ENCODE measurements at places on chromosomes 1 and 21.
A peak's percentile ranks its signal among the peaks of the same experiment; 100 is the strongest.

GRCh38 chr1:72369069-72369757, 86.9 kb upstream of the NEGR1 start:
- DNase-seq, result no peak

DNA sequence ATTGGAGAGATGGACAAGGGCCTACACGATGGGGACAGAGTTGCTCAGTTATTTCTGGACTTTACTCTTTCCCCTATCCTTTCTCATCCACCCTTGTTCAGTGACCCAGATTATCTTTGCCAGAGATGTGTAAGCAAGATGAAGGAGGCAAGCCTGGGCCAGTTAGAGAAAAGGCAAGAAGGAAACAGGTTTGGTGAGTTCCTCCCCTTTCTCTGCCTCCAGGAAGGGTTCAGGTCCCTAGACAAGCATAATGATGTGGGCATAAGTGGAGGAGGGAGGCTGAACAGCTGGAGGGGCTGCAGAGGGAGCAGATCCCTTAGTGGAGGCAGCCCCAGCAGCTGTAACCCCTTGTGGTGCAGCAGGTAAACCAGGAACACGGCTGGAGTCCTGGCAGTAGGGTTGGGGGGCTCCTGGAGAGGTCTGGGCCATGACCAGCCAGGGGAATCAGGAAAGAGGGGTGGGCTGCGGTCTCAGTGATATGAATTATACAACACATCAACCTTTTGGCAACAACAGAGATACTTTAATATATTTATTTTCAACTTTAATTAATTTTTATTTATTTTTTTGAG, 9.2 kb upstream of the CDC42 start:
- DNase-seq, result no peak

DNA sequence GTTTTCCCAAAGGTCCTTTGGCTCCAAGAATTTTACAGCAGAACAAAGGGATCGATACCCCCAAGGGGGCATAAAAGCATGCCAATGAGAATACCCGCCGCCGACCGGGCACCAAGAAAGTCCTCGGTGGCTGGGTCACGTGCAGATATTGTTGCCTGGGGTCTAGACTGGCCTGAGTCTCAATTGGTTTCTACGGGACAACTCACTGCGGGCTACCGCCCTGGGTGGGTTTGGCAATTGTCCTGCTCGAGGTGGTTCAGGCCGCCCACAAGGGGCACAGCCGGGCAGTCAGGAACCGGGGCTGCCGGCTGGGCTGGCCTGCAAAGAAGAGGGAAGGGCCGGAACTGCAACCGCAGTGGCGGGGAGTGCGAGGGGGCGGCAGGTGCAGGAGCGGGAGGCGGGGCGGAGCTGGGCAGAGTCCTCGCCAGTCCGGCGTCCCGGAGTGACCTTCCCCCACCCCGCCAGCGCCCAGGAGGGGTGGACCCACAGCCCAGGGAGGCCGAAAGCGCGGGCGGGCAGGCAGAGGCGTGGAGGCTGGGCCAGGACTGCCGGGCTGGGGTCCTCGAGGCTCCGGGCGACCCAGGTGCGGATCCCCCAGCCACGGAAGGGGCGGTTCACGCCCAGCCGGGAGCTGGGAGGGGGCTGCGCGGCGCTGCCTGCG, 926 bp upstream of the ATP1B1 start:
- DNase-seq, result peak; percentile 36

GRCh38 chr1:192539297-192540092, 36.1 kb upstream of the RGS1 start:
- peak; percentile 59 for DNase-seq

- DNase-seq, result no peak
Observed at GRCh38 chr1:47436304-47436978, 1.4 kb upstream of the FOXD2 start.

DNA sequence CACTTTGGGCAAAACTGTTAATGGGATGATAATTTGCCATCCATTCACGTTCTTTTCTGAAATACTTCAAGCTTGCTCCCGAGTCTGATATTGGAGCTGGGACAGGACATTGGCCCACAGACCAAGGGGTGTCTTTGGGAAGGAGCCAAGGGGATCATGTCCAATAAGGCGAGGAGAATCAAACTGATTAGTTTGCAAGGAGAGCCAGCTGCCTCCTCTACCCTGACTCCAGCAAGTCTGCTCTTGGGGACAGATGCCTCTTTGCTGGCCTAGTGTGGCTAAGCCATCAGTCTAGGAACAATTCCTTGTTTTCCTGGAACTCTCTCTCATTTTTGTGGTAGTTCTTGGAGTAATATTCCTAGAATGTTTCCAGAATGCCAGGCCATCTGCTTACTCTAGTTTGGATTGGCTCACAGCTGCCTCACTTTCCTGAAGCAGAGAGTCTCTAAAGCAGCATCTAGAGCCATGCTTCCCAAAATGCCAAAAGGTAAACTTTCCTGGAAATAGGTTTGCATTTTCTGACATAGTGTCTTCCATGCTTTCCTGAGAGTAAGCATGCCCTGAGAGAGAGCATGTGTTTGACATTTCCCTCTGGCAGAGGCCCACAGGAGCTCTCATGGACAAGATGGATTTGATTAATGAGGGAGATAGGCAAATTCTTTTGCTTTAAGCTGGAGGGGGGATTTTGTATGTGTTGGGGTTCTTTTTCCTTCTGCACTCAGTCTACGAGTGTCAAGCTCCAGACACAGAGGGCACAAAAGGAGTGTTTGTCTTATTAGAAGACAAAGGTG, 145.6 kb downstream of the GDAP2 start:
- no peak for DNase-seq

DNA sequence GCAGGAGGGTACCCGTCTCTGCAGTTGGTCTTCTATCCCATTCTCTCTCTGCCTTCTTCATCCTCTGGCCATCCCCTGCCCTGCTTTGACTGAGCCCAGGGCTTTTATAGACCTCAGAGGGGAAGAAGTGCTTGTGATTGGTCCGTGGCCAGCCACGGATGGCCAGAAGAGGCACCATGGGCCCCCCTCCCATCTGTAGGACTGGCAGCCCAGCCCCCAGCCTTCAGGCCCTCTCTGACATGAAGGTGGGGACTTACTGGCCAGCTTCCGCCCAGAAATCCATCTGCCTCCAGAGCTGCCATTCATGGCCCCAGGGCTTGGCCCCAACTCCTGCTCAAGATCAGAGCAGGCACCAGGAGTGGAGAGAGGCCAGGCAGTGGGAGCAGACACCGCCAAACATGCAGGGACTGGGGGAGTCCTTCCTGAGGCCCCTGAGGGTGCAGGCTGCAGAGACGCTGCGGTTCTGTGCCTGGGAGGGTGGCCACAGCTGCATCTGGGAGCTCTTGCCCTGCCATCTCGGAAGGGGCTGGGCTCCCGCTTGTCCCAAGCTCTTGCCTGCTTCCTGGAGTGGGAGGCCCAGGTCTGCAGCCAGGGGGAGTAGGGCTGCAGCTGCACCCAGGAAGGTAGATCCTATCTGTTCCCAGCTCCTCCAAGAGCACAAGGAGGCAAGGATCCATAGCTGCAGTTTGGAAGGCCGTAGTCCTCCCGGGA, 698.6 kb upstream of the B3GALT2 start:
- no peak for DNase-seq

GRCh38 chr1:2435091-2435490, 22.7 kb upstream of the PEX10 start:
- no peak for DNase-seq

DNA sequence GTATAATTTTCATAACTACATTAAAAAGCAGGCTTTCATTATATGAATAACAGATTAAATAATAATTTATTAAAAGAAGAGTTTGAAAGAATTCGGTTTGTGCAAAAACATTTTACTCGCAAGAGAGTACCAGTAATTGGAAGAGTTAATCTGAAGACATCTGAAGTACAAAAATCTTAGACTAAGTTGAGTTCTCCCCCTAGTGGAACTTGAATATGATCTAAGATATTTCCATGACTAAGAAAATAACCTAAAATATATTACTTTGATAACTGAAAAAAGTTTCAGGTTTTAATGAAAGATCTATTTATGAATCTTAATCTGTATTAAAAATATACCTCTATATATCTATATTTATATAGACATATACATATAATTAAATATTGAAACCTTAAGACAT, 112.5 kb upstream of the GFI1 start:
- no peak for DNase-seq

- DNase-seq, result no peak
Observed at GRCh38 chr21:36684957-36685714, 13.8 kb upstream of the SIM2 start.

DNA sequence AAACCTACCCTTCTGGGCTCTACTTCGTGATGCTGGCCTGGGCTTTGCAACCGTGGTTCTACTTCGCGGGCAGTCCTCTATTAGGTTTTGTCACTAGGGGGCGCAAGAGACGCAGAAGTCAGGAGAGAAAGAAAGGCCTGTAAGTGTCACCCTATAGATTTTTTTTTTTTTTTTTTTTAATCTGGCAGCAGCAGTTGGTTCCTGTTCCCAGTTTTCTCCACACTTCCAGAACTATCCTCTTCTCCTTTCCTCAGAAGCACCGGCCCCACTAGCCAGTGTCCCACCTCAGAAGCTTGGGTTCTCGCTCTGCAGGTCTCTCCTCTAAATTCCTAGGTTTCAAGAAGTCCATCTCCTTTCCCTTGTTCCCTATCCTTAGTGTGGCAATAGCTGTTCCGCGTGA, 9.1 kb upstream of the LCE2D start:
- DNase-seq, result peak; percentile 77

DNA sequence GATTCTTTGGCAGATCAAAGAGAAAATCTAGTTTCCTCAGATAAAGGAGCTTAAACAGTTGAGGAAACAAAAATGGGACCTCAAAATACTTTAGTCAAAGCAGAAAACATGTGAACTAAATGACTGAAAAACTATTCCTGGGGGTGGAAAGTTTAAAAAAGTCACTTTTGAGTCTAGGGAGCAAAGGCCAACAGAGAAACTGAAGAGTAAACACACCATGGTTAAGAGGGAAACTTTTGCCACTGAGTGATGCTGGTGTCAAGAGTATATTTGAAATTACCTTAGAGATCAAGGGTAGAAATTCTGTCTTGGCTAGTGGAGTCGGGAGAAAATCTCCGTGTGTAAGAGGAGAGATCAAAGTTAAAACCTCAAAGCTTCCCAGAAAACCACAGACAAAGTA, 501.2 kb upstream of the ADGRL4 start:
- DNase-seq, result no peak

- no peak for DNase-seq
Observed at GRCh38 chr1:230356190-230356589, 69.9 kb downstream of the PGBD5 start.

DNA sequence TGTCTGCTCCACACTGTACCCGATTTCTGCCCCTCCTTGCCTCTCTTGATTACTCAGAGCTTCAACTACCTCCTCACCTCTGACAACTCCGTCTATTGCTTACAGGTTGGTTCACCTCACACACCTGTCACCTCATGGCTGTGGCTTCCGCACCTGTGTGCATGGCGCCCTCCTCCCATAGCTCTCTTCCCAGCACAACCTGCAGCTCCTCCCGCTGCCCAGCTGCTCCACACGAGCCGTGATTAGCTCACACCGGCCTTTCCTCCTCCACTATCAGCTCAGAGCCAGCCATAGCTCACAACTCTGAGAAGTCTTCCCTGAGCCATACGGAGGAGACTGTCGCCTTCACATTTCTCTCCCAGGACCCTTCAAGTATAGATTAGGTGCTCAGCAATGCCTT, 67.5 kb downstream of the GNG4 start:
- DNase-seq, result no peak

- no peak for DNase-seq
Observed at GRCh38 chr1:66380452-66381212, 153.3 kb upstream of the SGIP1 start.

- no peak for DNase-seq
Observed at GRCh38 chr1:113663165-113663951, 95.9 kb downstream of the PHTF1 start.

- DNase-seq, result no peak
Observed at GRCh38 chr1:233140974-233141373, 154.6 kb downstream of the PCNX2 start.

- DNase-seq, result no peak
Observed at GRCh38 chr1:230322967-230323547, 103.1 kb downstream of the PGBD5 start.

DNA sequence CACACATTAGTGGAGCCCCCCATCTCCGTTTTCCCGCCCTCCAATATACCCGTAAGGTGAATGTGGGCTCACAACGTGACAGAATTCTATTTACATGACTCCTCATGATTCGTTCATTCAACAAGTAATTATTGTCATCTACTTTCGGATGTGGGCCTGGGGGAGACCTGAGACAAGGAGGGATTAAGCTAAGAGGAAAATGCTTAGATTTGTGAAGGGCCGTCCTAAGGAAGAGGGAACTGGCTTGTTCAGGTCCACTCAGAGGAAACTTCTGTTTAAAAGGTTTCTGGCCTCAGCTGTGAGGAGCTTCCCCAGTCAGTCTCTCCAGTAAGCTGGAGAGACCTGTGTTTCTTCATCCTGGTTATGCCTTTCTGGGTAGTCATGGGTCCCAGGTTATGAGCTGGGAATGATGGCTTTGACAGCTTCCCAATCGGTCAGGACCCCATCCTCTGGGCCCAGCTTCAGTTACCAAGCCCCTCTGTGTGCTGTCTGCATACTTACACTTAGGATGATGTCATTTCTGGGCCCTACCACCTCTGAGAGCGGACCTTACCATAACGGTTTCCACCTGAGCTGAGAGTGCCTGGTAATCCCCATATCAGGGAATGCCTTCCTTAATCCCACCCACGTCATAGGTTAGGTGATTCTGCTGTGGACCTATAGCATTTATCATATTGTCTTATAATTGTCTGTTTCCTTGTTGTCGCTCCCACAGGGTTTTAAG, 687 bp upstream of the ERI3 start:
- DNase-seq, result no peak

GRCh38 chr1:5915587-5916571, 76.3 kb downstream of the NPHP4 start:
- DNase-seq, result no peak

GRCh38 chr1:150808121-150808520, at the start of gene CTSK:
CTSK (minus strand) TSS chr1:150808260; CDS start chr1:150806805, 1,455 bp downstream.
- DNase-seq, result no peak

- DNase-seq, result no peak
Observed at GRCh38 chr1:82625537-82625936, 824.8 kb downstream of the ADGRL2 start.

- DNase-seq, result no peak
Observed at GRCh38 chr1:20476265-20477038, 9.6 kb downstream of the CAMK2N1 start.

- DNase-seq, result no peak
Observed at GRCh38 chr1:84247425-84248220, 53.9 kb upstream of the SAMD13 start.

GRCh38 chr1:184775885-184776284, 21.2 kb upstream of the EDEM3 start:
- no peak for DNase-seq

- DNase-seq, result no peak
Observed at GRCh38 chr21:45032977-45033710, 41.2 kb upstream of the ADARB1 start.

- no peak for DNase-seq
Observed at GRCh38 chr1:63320022-63320721, 2.2 kb upstream of the FOXD3 start.

- no peak for DNase-seq
Observed at GRCh38 chr1:55957276-55957675, 622.1 kb downstream of the PLPP3 start.

- DNase-seq, result no peak
Observed at GRCh38 chr1:24991697-24992096, 61.6 kb upstream of the RUNX3 start.
